ENCODE measurements at places on chromosomes 7 and 10.

GRCh38 chr10:114363745-114364454 is 40.4 kb downstream of the AFAP1L2 start:
- no peak overlapping the region for H3K4me3 ChIP-seq
- H3K27me3 ChIP-seq: peaks cover 36% of the 10 kb centered on the region
- H3K27ac ChIP-seq: peak overlapping the region; percentile 36
- DNase-seq: no peak
- H3K36me3 ChIP-seq: no peaks in the 10 kb centered on the region

DNA sequence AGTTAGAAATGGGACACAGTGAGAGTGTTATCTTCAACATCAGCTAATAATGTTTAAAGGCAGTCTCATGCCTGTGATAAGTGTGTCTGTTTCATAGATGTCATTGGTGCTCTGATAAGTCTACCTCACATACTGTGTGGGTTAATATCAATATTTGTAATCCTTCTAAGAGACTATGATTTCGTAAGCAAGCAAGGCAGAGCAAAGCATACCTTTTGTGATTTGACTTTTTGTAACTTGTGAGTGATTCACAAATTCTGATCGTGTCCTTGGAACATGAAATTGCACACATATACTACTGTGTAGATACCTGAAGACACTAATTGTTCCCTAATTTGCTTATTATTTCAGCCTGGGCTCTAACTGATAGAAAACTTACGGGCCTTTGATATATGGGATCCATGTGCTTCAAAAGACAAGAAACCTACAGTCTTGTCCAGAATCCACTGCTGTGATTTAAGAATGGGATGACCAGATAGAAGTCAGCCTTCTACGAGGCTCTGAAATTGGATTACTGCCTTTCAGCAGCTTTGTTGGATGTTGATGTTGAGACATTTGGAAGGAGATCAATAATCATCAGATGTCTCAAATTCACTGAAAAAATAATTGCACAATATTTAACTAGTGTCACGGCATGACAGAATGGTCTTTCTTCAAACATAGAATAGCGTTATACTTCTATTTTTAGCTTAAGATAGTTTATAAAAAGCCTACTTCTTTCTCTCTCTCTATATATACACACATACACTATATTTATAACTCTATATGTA is 63.2 kb upstream of the KLF6 start:
- H3K4me1 ChIP-seq: peaks cover 9% of the 10 kb centered on the region
- no peaks in the 10 kb centered on the region for H3K27me3 ChIP-seq
- no peak overlapping the region for H3K27ac ChIP-seq
- H3K36me3 ChIP-seq: no peaks in the 10 kb centered on the region
- DNase-seq: no peak
- H3K4me3 ChIP-seq: no peak overlapping the region

- H3K27me3 ChIP-seq: peaks cover 15% of the 10 kb centered on the region
- no peaks in the 10 kb centered on the region for H3K36me3 ChIP-seq
- H3K27ac ChIP-seq: no peak overlapping the region
- H3K4me1 ChIP-seq: no peaks in the 10 kb centered on the region
Observed at GRCh38 chr10:113473851-113474250, 79.0 kb upstream of the HABP2 start.

- H3K27ac ChIP-seq: no peak overlapping the region
- H3K36me3 ChIP-seq: no peaks in the 10 kb centered on the region
- no peaks in the 10 kb centered on the region for H3K27me3 ChIP-seq
- H3K4me1 ChIP-seq: no peaks in the 10 kb centered on the region
- no peak overlapping the region for H3K4me3 ChIP-seq
Observed at GRCh38 chr7:31553661-31554081, 39.8 kb downstream of the ITPRID1 start.

DNA sequence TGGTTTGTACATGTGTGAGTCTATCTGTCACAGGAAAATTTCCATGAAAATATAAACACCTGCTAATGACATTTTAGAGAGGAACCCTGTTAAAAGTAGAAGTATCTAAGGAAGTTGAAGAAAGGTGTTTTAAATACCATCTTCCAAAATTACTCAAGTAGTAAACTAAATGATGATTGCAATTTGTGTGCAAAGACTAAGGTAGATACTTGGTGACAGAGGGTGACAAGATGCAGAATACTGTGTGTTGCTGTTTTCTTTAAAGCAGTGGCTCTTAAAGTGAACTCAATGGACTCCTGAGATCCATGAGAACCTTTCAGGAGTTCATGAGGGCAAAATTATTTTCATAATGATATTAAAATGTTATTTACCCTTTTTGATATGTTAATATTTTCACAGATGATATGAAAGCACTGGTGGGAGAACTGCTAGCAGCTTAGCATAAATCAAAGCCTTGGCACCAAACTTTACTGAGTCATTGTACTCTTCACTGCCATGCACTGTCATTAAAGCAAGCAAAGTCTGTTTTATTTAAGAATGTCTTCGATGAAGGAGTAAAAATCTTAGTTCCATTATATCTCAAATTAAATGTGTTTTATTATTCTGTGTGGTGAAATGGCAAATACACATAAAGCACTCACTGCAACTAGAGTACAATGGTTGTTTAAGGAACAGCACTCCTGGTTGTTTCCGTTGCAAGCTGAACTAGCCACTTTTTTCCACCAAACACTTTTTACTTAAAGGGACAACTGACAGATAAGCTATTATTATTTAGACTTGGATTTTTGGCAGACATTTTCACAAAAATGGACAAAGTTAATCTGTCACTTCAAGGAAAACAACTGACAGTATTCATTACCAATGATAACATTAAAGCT is 133.7 kb downstream of the LRRN3 start:
- no peaks in the 10 kb centered on the region for H3K4me1 ChIP-seq
- no peak overlapping the region for H3K27ac ChIP-seq
- no peaks in the 10 kb centered on the region for H3K36me3 ChIP-seq
- no peak for DNase-seq
- H3K27me3 ChIP-seq: no peaks in the 10 kb centered on the region

DNA sequence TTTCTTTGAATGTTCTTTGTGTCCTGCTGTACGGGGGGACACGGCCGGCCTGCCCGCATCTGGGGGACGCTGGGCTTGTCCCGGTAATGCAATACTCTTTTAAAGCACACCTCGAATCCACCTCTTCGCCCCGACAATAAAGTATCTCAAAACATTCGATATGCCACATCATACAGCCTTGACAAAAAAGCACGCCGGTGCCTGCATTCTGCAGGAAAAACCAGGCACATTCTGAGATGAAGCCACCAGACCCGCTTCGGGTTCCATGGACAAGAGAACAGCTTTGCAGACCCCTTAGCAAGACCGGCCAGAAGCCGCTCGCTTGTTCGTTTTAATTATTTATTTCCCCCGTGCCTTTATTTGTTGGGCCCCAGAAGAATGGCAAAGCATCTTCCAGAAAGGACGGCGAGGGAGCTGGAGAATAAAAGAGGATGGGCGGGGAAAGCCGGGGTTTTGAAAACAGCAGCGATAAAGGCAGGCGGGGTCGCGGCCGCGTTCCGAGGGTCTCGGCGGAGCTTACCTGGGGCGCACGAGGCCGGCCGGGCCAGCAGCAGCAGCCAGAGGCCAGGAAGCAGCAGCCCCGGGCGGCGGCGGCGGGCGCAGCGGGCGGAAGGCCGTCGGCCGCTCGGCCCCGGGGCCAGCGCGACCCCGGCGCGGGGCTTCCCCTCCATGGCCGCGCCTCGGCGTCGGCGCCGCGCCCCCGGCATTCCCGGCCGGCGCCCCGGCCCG is 462 bp downstream of the KIAA1549 start:
- peak; percentile 24 for DNase-seq
- H3K27ac ChIP-seq: no peak overlapping the region
- H3K36me3 ChIP-seq: no peaks in the 10 kb centered on the region
- peaks cover 13% of the 10 kb centered on the region for H3K4me1 ChIP-seq
- H3K4me3 ChIP-seq: peak overlapping the region; percentile 78

DNA sequence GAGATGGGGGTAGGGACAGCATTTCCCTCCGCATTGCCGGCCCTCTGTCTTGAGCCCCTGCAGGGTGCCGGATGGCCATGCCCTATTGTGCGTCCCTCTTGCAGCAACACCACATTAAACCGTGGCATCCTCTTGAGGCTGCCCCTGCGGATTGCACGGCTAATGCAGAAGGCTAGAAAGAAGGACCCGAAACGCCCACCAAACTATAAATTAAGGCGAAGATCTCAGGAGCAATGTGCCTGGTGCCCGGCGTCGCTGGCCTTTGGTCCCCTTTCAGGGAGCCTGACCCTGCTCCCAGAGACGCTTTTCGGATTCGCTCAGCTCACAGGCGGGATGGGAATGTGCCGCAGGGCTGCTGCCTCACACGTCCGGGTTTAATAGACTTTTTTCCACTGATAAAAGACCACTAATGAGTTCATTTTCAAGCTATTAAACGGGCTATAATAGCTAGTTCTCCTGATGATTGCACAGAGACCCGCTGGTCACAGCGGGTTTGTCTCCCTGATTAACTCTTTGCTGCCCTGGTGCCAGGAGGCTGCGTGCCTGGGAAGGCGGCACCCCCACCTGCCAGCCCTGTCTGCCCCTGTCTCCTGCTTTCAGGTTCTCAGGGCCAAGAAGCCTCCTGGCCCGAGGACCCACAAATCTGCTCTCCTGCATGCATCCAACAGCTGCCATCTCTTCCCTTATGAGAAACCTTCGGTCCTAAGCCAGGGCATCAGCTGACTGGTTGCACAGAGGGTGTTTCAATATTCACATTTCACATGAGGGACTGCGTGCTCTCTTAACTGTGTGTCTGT is 128.3 kb downstream of the ADARB2 start:
- DNase-seq: no peak
- no peaks in the 10 kb centered on the region for H3K36me3 ChIP-seq
- H3K4me1 ChIP-seq: no peaks in the 10 kb centered on the region
- H3K27me3 ChIP-seq: peaks cover 24% of the 10 kb centered on the region
- H3K4me3 ChIP-seq: no peak overlapping the region

DNA sequence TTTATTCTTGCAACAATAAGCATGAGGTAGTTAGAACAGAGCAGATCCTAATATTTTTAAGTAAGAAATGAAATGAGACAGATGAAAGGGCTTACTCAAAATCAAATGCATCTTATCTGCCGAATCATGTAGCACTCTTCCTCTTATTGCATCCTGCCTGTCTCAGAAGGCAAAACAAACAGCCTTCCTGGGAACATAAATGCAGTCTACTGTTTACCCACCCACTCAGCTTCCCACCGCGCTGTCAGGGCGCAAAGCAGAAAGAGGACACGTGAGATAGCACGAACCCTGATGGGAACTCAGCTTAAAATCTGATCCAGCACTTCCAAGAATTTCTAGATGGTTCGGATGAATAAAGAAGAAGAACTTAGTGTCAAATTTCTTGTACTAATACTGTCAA is 114.4 kb upstream of the CDK1 start:
- peaks cover 5% of the 10 kb centered on the region for H3K4me1 ChIP-seq
- H3K4me3 ChIP-seq: no peak overlapping the region
- H3K27ac ChIP-seq: peak overlapping the region; percentile 26
- no peaks in the 10 kb centered on the region for H3K36me3 ChIP-seq
- no peak for DNase-seq

DNA sequence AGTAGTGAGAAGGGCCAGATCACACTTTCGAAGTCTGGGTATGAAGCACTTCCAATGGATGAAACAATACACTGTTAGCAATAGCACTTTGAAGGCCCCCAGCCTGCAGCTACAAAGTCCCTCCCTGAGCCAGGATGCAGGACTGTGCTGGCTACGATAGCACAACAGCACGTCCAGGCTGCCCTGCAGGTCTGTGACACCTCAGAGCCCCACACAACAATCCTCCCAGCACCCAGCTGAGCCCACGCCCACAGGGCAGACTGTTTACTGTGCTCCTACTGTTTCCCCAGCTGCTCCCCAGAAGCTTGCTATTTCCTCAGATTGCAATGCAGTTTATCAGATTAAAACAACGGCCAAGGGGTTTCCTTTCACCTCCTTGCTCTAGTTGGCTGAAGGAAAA is 71.4 kb downstream of the HTR5A start:
- H3K27ac ChIP-seq: no peak overlapping the region
- H3K36me3 ChIP-seq: no peaks in the 10 kb centered on the region
- peaks cover 24% of the 10 kb centered on the region for H3K27me3 ChIP-seq

GRCh38 chr10:60828489-60828852 is 50.2 kb downstream of the CDK1 start:
- peak; percentile 83 for DNase-seq
- no peak overlapping the region for H3K4me3 ChIP-seq
- no peaks in the 10 kb centered on the region for H3K4me1 ChIP-seq
- H3K36me3 ChIP-seq: no peaks in the 10 kb centered on the region
- peak overlapping the region; percentile 62 for H3K27ac ChIP-seq

DNA sequence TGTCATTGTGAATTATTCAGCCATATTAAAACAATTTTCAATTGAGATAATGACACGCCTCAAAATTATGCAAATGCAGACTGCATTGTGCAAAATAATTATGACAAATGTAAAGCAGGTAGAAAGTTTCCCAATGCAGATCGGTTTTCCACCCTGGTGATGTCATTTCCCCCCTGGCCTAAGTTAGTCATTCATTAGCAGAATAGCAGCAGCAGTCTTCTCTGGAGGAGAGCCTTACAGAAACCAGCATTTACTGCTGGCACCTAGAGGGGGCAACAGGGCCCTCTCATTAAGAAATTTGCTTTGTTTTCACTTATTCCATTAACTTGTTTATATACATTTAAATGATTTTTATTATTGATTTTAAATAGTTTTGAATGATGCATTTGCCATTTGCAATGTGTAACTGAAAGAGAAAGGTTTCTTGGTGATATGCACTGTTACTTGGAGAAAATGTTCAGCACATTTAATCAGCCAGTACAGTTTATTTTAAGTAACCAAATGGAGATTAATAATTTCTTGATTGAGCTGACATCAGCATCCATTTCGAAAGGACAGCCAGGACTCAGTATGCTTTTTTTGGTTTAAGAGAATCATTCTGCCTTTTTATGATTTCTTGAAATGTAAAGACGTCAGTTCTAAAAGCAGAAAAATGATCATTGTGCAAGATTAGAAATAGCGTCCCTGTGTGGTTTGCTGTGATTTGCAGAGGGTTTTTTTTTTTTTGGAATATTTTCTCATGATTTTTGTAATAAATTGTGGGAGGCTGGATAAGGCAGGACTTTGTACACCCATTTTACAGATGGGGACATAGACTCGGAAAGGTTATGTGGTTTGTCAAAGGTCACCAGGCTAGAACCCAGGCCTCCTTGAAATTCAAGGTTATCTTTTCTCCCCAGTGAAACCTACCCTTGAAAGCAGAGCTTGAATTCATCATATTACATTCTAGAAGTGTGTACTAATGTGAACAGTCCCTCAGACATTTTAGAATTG is 3.5 kb downstream of the ARID5B start:
- no peaks in the 10 kb centered on the region for H3K4me1 ChIP-seq
- H3K27ac ChIP-seq: peak overlapping the region; percentile 91
- no peak overlapping the region for H3K4me3 ChIP-seq
- no peaks in the 10 kb centered on the region for H3K36me3 ChIP-seq

- H3K36me3 ChIP-seq: no peaks in the 10 kb centered on the region
- H3K4me3 ChIP-seq: no peak overlapping the region
- no peak for DNase-seq
- H3K27ac ChIP-seq: no peak overlapping the region
- no peaks in the 10 kb centered on the region for H3K27me3 ChIP-seq
Observed at GRCh38 chr7:120436487-120437060, 163.6 kb downstream of the KCND2 start.

DNA sequence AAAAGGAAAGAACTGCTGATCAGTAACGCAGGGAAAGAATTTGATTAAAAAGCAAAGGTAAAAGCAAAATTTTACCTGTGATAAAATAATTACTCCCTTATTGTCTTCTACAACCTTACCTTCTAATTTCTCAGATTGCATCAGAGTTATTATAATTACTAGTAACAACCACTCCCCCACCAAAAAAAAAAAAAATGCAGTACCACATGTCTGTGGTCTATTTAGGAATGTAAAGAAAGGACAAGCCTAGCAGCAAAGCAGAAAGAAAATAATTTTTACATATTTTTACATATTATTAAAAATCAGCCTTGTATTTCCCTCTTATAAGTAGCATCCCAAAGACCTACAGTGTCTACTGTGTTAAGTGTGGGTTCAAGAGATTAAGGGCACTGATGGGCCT is 430.4 kb downstream of the TFEC start:
- H3K4me1 ChIP-seq: no peaks in the 10 kb centered on the region
- no peaks in the 10 kb centered on the region for H3K27me3 ChIP-seq
- no peak for DNase-seq
- H3K4me3 ChIP-seq: no peak overlapping the region

Measured in mesenchymal stem cell (in vitro differentiated cells and primary cell).